ENCODE measurements at places on chromosomes 7 and 10.
A peak's percentile ranks its signal among the peaks of the same experiment; 100 is the strongest.

- no peak for DNase-seq
Observed at GRCh38 chr7:89049043-89049442, 253.5 kb upstream of the TEX47 start.

DNA sequence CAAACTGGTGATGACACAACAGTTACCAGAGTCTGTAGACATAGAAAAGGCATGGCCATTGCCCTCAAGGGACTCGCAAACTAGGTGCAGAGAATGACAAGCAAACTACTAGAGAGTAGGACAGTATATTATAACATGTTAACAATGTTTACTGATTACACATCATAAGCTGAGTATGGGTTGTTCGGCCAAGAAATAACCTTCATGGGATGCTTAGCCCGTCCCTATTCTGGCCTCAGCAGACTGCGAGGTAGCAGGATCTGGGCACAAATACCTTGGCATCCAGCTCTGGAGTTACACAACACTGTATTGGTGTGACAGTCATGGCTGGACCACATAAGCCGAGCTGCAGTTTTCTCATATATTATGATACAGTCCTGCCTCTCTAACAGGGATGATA lies 51.4 kb downstream of the ABCB4 start:
- DNase-seq = no peak

DNA sequence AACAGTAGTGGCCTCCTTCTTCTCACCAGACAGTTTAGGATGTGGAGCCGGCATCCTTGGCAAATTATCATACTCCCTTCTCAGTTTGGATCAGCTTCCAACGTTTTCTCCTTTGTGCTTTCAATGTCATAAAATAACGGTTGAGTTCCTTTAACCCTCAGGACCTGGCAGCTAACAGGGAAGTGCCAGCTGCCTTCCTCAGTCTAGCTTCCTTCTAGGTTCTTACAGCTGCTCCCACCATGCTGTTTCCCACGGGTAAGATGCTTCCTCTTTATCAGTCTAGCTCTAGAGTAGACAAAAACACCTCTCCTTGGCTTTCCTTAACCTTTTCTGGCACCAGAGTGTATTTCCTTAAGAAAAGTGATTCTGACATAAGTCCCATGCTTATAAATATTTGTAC lies 33.2 kb downstream of the BLVRA start:
- no peak for DNase-seq

DNA sequence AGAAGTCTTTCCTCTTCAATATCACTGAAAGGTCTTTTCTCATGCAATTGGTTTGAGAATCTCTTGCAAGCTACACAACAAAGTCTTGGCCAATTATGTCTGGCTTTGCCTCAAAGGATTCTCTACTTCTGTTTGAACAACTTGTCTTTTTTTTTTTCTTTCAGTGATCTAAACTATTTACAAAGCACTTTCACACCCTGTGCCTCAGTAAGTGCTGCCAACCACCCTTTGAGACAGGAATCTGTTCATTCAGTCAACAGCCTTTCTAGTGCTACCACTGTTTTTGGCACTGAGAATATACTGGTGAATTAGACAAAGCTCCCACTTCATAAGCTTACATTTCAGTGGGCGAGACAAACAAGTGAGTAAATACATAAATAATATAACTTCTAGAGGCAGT lies 26.9 kb upstream of the SDK1 start:
- DNase-seq = no peak

- DNase-seq = no peak
Observed at GRCh38 chr10:52437205-52437646, 123.1 kb downstream of the DKK1 start.

DNA sequence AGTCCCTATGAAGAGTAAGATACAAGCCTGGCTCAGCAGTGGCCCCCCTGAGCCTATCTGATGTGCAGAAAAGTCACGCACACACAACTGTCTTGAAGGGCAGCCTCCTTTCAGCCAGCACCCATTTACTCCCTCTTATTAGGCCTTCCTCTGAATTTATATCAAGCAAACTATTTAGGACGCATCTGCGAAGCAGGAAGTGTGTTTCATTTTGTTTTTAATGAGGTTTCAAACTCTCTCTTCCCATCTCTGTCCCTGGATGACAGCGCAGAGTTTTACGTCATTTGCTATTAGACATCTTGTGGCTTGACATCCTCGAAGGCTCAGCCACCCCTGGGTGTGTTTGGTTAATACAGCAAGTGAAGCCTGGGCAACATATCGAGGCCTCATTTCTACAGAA lies 79.5 kb downstream of the CUX1 start:
- no peak for DNase-seq

GRCh38 chr7:157579425-157579824 lies 242.6 kb downstream of the DNAJB6 start:
- no peak for DNase-seq

DNA sequence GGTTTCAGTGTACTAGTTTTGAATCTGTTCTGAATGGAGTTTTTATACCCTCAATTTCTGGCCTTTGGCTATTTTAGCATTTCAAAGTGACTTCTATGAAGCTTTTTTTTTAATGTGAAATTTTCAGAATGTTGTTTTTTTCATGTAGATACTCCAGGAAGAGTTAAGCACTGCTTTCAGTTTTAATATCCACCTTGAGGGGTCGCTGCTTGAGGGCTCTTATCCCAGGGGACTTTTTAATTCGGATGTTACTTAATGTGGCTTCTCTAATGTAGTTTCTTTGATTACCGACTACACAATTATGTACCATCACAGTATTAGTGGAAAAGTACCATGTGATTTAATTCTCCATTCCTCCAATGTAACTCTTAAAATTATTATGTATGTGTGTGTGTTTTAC lies 5.2 kb downstream of the IFIT5 start:
- DNase-seq = no peak

- no peak for DNase-seq
Observed at GRCh38 chr7:149459540-149460452, 1.1 kb downstream of the ZNF777 start.

- DNase-seq = no peak
Observed at GRCh38 chr7:159023206-159023605, 121.5 kb downstream of the VIPR2 start.

GRCh38 chr10:112434988-112435619 lies 11.6 kb downstream of the ZDHHC6 start:
- peak; percentile 8 for DNase-seq

DNA sequence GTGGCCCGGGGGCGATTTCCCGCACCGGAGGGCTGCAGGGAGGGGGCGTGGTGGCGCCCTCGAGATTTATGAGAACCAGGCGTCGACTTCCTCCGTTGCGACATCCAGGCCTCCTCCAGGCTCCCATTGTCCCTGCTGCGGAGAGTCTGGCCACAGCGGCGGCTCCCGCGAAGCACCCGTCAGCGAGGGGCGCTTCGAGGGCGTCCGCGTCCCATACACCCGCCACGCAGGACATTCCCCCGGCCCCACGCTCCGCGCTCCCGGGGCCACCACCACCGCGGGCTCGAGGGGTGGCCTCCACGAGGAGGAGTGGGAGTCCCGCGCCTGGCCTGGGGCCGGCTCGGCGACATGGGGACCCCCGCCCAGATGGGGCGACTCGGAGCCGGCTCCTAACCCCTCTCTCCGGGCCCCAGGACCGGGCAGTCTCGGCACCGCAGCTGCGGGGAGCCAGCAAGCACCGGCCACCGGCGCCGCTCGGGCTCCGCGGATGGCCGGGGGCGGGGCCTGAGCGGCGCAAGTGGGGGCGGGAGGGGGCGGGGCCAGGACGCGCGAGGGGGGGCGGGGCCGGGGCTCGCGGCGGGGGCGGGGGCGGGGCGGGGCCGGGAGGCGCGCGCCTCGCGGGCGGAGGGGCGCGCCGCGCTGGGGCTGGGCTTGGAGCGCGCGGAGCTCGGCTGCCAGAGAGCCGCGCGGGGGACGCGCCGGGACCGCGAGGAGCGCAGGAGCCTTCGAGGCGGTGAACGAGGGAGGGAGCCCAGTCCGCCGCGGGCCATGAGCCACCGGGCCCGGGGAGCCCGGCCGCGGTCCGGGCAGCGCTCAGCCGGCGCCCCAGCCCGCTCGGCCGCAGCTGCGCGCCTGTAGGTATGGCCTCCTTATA lies at the start of gene SH2B2:
Gene SH2B2, plus strand, starts transcription at position 632 of the 874 bp plus-strand sequence. CDS start 13,683 bp downstream, outside the sequence.
- peak; percentile 39 for DNase-seq

GRCh38 chr7:69090936-69091335 lies 507.3 kb upstream of the AUTS2 start:
- DNase-seq = no peak

- no peak for DNase-seq
Observed at GRCh38 chr7:156236181-156236889, 404.2 kb upstream of the RNF32 start.

DNA sequence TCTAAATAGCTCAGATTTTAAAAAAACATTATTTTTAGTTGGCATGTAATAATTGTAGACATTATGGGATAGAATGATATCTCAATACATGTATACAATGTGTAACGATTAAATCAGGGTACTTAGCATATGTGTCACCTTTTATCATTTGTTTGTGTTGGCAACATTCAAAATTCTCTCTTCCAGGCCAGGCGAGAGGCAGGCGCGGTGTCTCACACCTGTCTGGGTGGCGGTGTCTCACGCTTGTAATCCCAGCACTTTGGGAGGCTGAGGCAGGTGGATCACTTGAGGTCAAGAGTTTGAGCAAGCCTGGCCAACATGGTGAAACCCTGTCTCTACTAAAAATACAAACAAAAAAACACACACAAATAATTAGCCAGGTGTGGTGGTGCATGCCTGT lies 151.7 kb downstream of the RTKN2 start:
- DNase-seq = no peak

DNA sequence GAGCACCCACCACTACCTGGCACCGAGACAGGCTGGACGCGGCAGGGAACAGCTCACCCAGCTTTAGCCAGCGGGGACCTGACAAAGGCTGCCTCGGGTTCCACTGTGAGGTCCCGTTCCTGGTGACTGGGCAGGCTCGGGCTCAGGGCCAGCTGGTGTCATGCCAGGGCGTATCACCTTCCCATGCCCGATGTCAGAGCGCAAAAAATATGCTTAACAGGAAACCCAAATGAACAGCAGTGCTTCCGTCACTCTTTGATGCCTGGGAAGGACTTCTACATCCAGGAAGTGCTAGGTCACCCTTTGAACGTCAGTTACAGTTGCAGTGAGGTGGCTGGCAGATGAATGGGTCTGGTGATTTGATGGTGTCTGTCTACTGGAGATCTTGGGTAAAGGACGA lies 106.0 kb downstream of the ADARB2 start:
- DNase-seq = no peak

- DNase-seq = no peak
Observed at GRCh38 chr10:71531485-71532446, 135.0 kb downstream of the CDH23 start.

GRCh38 chr7:114949231-114949630 lies 27.3 kb downstream of the MDFIC start:
- DNase-seq = peak; percentile 34

DNA sequence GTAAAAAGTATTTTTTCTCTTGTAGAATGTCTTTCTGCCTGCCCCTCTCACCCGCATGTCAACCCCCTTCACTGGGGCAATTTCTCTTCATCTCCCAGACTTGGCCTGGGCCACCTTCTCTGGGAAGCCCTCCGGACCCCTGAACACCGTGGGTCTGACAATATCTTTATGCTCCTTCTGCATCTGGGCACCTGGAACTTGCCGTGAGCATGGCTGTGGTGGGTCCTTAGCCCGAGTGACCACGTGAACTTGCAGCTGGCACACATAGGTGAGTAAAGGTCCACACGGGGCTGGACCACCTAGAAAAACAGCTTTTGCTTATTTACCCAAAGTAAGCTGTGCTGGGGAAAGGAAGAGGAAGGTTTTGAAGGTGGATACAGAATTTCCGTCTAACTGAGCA lies 600.2 kb downstream of the DNAJB6 start:
- DNase-seq = no peak

DNA sequence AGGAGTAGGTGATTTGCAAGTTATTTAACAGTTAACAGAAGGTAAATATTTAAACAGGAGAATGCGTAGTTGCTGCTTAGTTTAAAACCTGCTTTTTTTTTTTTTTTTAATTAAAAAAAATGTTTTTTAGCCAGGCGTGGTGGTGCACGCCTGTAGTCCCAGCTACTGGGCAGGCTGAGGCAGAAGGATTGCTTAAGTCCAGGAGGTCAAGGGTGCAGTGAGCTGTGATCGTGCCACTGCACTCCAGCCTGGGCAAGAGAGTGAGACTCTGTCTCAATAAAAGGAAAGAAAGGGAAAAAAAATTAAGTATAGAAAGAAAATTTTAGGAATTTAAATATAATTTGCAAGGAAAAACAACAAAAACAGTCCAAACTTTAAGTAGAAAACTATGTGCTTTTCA lies 71.6 kb downstream of the BTRC start:
- no peak for DNase-seq

- DNase-seq = no peak
Observed at GRCh38 chr7:4523873-4524272, 158.2 kb upstream of the FOXK1 start.
